Stimulated activated CD4-positive, alpha-beta T cell treated with anti-CD3 and anti-CD28 coated beads, Interleukin-1b, Interleukin-23, amount 100 ng/mL, for 4 hours (primary cell): ENCODE measurements at places on chromosomes 1 and 21.

GRCh38 chr1:186188004-186188539 is 187.0 kb downstream of the TPR start:
- no peak for DNase-seq

GRCh38 chr1:112522621-112523020 is 13.9 kb downstream of the WNT2B start:
- DNase-seq: no peak

DNA sequence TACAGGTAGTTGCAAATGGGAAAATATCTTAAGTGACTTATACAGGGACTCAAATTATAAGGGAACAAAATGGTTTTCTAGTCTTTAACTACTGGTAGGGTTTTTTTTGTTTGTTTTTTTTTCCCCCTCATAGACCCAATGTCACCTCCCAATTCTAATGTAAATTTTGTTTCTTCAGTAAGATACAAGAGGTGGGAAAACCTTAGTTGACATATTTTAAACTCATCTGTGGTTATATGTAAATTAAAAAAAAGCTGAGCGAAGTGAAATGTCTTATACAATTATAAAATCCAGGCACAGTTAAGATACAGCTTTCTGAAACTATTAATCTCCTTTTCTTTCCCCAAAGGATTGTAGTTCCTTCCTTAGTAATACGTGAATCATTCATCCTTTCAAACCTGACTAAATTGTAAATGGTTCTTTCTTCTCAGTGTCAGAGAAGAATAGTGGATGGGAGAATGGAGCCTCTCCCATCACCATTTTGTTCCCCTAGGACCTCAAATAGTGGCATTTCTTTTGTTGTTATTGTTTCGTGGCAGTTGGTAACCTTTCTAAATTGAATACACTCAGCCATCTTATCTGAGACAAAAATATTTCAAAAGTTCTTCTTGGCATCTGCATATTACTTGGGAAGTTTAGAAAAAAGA is 11.2 kb downstream of the TSEN15 start:
- DNase-seq: no peak

GRCh38 chr1:42962641-42963377 is 4.1 kb upstream of the SLC2A1 start:
- no peak for DNase-seq

GRCh38 chr1:97108179-97108578 is 386.6 kb downstream of the PTBP2 start:
- DNase-seq: no peak

GRCh38 chr1:152035539-152036266 is 1.1 kb downstream of the S100A11 start:
- DNase-seq: no peak

DNA sequence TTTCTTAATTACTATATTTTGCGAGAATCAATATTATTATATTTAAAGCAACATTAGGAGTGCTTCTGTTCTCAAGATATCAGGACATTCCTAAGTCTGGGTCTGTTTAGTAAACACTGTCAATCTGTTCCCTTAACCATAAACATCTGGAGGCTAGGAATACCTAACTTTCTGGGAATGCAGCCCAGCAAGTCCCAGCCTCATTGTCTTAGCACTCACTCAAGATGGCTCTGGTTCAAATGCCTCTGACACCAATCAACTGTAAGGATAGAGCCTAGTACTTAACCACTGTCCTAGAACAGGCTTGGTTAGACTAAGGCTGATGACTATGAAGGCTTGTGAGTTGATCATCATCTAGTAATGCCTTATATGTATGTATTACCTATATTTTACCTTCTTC is 61.5 kb downstream of the TNN start:
- no peak for DNase-seq

- DNase-seq: no peak
These were observed 85.7 kb upstream of the COL11A1 start for GRCh38 chr1:103194060-103194459.

DNA sequence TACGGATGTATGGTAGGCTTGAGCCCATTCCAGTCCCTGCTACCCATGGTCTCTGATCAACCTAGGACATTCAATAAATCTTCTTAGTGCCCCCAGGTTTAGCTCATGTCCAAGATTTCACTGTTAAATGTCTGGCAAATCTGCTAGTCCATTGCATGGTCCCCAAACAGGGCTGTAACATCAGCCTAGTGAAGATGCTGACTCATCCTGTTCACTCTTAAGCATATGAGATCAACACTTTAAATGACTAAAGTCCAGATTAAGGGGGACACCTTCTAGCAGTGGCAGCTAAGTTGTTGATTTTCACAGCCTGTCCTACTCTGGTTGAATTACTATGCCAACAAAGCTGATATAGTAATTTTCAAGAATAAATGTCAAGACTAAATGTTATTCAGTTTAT is 46.5 kb upstream of the NUF2 start:
- DNase-seq: no peak

- DNase-seq: no peak
These were observed 26.3 kb downstream of the PER3 start for GRCh38 chr1:7810395-7810794.

GRCh38 chr1:29389533-29390041 is 153.3 kb downstream of the PTPRU start:
- no peak for DNase-seq

GRCh38 chr1:200211157-200211556 is 183.6 kb downstream of the NR5A2 start:
- no peak for DNase-seq

DNA sequence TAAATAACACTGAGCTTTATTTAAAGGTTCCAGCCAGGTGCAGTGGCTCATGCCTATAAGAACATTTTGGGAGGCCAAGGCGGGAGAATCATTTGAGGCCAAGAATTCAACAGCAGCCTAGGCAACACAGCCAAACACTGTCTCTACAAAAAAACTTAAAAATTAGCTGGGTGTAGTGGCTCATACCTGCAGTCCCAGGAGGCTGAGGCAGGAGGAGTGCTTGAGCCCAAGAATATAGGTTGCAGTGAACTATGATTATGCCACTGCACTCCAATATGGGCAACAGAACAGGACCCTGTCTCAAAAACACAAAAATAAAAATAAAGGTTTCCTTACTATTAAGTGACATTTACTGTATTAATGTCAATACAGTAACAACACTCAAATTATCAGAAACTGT is 2.1 kb downstream of the TAF12 start:
- no peak for DNase-seq

- DNase-seq: no peak
These were observed 19.0 kb upstream of the ARF1 start for GRCh38 chr1:228063251-228064191.

DNA sequence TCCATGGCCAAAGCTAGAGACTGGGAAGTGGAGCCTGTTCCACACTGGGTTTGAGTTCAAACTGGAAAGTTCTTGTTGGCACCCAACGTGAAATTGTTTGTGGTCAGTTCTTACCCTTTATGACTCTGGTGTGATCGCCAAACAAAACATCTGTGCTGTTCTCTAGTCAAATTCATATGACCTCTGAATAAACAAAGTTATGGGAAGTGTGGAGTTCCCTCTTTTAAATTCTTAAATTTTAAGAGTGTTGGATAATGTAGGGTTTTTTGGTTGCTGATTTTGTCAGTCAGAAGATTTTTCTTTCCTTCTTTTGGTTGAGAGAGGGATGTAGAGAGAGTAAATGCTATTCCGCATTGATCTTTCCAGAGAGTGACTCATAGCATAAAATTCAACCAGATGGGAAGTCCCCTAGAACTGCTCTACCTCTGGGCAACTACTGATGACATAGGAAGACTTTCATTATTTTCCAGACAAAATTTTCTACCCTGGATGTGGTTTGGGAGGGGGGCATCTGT is 36.4 kb downstream of the CHML start:
- no peak for DNase-seq

DNA sequence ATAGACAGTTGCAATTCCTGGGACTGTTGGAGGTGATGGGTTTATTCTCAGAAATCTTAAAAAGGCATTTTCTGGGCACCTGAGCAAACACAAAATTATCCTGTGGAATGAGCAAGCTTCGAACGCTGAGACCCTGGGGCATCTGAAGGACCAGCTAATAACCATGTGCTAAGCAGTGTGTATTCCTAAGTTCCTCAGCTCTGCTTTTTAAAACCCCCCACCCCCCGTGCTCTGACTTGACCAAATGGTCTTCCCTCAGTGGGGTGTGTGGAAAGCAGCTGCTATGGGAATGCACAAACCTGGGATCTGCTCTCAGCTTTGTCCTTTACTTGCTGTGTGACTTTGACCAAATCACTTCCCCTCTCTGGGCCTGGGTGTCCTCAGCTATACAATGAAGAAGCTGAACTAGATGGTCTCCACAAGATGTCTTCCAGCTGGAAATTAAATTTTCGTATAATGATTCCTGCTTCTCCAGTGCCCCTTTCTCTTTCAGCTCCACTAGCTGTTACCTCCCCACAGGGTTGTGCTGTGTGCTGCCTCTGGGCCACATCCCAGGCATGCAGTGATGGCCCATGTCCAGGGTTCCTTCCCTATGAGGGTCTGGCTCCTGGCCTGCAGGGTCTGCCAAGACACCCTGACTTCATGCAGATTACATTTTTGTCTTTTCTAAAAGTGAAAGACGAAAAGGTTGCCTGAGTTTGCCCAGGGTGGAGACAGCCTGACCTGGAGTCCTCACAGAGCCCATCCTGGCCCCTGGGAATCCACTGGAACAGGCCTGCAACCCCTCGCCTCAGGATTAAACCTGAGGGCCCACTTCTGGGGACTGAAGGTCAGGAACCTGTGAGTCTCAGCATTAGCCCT is 14.9 kb upstream of the CD247 start:
- DNase-seq: no peak
